Keratinocyte (primary cell): ENCODE measurements at places on chromosomes 11 and 22. TPM values are rescaled to one million over a fixed set of nuclear protein-coding genes. Genes with fewer than 3 reads are reported as not detected.

- H3K27me3 ChIP-seq = no peaks in the 10 kb centered on the region
- H3K27ac ChIP-seq = no peak overlapping the region
- H3K4me3 ChIP-seq = no peak overlapping the region
- DNase-seq = no peak
These were observed 16.4 kb upstream of the MRGPRX2 start for GRCh38 chr11:19076744-19077589.

F2 gene
- not detected in 3 replicates for polyA plus RNA-seq

NARS2 gene
- polyA plus RNA-seq = 15.1 to 28.8 TPM (median 17.7 TPM) in 3 replicates

NXPE1 gene
- not detected in 3 replicates for polyA plus RNA-seq

DNA sequence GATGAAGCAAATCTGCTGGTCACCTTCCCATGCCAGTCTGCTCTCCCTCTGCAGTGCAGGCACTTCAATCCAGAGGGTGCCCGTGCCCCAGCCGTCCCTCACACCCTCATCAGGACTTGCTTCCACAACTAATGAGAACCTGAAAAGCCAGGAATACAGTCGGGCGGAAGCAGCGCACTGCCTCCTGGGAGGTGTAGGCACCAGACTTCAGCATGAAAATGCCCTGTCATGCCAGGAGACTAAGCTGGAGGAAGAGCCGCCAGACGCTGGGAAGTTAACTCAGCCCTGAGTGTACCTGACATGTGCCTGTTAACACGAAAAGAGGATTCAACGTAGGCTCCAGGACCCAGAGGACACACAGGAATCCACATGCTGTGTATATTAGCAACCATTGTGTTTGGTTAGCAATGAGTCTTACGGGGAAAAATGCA lies 40.1 kb upstream of the FLI1 start:
- no peaks in the 10 kb centered on the region for H3K27me3 ChIP-seq
- no peak overlapping the region for H3K27ac ChIP-seq
- no peak for DNase-seq
- H3K4me3 ChIP-seq = no peak overlapping the region

DNA sequence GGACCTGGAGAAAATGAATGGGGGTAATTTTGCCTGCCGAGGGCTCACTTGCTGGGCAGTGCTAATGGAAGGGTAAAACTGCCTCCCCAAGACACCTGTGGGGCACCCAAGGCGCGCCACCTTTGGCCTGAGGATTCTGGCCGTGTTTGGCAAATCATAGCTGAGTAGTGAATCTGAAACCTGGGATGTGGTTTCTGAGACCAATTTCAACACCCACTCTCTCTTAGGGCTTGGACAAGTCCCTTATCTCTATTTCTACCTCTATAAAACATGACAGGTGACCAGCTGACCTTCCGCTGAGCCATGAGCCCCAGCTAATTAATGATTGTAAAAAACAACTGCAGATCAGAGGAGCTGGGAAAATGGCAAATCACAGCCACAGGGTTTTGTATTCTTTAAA lies 1.5 kb upstream of the PACSIN3 start:
- H3K27me3 ChIP-seq = no peaks in the 10 kb centered on the region
- H3K36me3 ChIP-seq = peaks cover 2% of the 10 kb centered on the region
- no peak for DNase-seq
- H3K4me1 ChIP-seq = peaks cover 30% of the 10 kb centered on the region
- H3K27ac ChIP-seq = no peak overlapping the region
